ENCODE measurements at places on chromosomes 7 and 10.

DNA sequence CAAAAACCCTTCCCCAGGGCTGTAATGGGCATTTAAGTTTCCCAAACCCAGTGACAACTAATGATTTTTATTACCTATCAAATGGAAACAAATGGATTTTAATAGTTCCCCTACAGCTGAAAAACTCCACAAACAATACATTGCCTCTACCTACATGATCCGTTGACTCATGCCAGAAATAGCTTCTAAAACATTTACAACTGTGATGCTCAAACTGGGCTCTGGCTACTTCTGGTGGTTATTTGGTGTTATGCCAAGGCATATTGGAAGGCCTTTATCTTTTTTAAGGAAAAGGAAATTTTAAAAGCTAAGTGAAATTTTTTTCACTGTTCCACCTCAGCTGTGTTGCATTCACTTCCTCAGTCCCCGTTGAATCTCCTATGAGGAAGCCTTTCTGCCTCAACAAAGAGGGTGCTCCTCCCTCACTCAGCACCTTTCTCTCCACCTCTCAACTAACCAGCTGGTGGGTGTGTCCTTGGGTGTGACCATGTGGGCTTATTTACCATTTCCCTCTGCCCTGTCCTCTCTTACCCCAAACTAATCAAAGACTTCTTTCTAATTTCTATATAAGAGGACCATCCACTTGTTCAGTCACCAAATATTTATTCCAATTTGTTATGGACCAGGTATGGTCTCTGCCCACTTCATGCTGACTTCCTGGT lies 82.9 kb downstream of the PRTFDC1 start:
- DNase-seq, result no peak

DNA sequence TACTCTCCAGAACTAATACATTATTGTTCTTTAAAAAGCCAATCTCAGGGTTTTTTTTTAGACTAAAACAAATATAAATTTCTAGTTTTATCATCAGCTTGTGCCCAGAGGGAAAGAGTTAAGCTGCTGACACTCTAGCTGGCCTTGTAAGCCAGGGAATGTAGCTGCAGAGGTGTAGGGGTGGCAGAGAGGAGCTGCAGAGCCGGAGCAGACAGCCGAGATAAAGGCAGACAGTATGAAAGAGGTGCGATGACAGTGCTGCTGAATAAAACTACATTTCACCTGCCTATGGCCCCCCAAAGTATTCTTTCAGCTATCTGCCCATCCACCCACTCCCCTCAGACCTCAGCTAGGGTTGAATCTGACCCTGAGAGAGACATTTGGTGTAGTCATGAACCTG lies 653.7 kb upstream of the ZWINT start:
- no peak for DNase-seq

- no peak for DNase-seq
These were observed 51.5 kb upstream of the OSBPL3 start for GRCh38 chr7:25031432-25031831.

- DNase-seq, result no peak
These were observed 871 bp upstream of the CCL24 start for GRCh38 chr7:75814407-75814947.

DNA sequence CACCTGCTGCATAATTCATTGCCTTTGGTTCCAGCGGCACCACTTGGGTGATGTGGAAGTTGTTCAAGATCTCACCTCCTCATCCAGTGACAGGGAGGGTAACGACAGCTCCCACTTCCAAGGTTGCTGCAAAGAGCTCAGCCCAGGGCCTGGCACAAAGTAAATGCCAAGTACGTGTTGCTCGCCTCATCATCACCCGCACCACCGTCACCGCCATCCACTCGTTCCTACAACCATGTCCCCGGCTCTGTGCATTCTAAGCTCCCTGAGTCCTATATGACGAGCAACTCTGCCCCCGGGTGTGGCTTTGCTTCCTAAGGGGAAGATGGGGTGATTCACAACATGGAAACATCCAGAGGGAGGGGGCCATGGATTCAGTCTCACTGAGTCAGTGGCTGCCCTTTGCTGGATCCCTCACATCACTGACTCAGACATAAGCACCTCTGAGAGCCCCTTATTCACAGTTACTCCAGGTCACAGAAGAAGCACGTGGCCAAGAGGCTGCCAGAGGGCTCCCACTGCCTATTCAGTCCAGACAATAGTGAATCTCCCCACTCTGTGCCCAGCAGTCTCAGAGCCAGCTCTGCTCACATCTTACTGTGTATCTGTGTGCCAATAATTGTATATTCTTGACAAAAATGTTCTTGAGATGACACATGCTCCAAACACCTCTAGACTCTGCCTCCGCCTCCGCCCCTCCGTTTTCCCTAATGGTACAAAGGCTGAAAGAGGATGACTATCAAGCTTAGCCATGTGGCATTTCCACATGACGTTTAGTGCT lies 159.1 kb downstream of the GFRA1 start:
- no peak for DNase-seq

- DNase-seq, result no peak
These were observed 225.3 kb downstream of the KIF20B start for GRCh38 chr10:89926736-89927135.

DNA sequence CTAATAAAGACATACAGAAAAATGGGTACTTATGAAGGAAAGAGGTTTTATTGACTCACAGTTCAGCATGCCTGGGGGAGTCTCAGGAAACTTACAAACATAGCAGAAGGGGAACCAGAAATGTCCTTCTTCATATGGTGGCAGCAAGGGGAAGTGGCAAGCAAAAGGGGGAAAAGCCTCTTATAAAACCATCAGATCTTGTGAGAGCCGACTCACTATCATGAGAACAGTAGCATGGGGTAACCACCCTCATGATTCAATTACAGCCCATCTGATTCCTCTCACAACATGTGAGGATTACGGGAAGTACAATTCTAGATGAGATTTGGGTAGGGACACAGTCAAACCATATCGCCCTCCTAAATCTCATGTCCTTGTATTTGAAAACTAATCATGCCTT lies 1305.4 kb upstream of the SORCS1 start:
- DNase-seq, result no peak

DNA sequence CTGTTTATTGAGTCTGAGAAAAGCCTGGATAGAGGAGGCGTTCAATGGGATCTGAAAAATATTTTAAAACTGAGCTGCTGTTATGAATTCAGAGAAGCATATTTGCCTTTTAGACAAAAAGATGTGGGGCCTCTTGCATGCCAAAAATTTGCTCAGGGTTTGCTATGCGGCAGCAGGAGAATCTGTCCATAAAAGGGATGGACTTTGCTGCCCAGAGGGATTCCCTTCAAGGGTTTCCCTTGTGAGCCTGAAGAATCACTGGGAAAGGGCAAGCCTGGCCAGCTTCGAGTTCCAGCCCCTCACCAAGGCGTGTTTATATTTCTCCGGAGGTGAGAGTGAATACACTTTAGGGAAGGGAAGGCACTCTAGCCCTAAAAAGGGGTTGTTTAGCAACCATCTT lies 55.5 kb upstream of the CALD1 start:
- DNase-seq, result no peak

DNA sequence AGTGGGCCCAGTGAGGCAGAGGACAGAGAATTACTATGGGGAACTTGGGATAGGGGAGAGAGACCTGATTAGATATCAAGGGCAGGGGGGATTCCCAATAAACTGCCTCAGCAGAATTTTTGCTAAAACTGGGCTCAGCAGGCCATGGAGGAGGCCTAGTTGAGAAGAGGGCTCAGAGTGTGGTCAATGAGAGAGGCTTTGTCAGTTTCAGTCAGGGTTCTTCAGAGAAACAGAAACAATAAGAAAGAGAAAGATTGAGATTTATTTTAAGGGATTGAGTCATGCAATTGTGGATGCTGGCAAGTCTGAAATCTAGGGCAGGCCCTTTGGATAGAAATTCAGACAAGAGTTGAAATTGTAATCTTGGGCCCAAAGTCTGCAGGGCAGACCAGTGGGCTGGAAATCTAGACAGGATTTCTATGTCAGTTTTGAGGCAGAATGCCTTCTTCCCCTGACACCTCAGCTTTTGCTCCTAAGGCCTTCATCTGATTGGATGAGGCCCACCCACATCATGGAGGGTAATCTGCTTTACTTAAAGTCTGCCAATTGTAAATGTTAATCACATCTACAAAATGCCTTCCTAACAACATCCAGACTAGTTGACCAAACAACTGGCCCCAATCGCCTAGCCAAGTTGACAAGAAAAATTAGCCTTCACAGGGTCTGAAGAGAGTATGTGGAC lies 33.5 kb upstream of the CCSER2 start:
- no peak for DNase-seq

DNA sequence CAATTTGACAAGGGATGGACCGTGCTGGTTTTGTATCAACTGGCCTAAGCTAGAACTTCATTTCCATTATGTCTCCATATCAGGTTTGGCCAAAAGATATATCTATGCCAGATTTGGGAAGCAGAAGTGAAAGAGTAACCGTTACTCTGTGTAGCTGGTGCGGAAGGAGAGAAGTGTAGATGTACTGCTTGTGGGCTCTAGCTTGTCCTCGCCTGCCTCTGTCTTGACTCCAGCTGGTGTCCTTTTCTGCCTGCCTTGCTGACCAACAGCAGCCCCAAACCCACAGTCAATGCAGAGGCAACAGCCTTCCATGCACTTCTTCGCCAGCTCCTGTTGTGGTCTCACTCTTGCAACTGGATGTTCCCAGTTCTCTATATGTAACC lies 128.5 kb downstream of the KIF20B start:
- DNase-seq, result no peak

GRCh38 chr7:29040579-29040925 lies 82.4 kb upstream of the TRIL start:
- DNase-seq, result no peak

GRCh38 chr7:137869260-137869659 lies 22.5 kb upstream of the DGKI start:
- DNase-seq, result no peak

Data from right kidney (tissue), 9 donors.